ENCODE measurements at places on chromosomes 6 and 20.

- DNase-seq = peak; percentile 56
Observed at GRCh38 chr6:159490298-159490937, 202.6 kb downstream of the SOD2 start.

DNA sequence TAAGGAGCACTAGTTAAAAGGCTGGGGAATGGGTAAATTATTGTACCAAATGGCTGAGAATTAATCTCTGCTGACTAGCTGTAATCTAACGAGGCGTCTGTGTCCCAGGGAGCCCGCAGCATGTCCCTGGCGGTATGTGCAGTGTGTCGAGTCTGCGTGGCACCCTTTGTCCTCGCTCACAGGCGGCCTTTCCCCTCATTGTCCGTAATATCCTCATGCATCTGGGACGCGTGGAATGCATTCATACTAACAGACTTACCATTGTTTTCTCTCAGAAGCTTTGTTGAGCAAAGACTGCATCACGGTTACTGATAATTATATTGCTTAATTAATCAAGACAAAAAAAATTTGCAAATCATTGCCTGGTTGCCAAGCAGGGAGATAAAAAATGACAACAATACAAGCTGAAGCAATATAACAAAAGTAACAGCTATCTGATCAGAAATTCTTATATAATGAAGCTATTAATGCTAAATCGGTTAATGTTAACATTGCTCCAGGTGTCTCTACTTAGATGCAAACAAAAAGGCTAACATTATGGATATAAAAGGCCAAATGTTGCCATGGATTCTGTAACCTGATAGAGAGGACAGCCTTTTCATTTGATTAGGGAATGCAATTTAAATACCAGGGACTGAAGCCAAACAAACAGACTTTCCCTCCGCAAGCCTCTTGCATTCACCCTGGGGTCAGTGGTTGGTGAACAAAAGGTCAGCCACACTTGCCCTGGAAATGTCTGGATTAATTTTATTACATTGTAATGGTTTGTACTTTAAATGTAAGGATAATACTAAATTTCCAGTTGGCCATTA is 124.8 kb downstream of the INSM1 start:
- DNase-seq = peak; percentile 67

GRCh38 chr20:61041481-61041880 is 210.6 kb upstream of the CDH4 start:
- DNase-seq = no peak

- no peak for DNase-seq
Observed at GRCh38 chr6:35599761-35600658, 87.3 kb upstream of the TULP1 start.

GRCh38 chr20:23118766-23119165 is 32.6 kb upstream of the CD93 start:
- no peak for DNase-seq

GRCh38 chr6:35014786-35015185 is 125.7 kb downstream of the ANKS1A start:
- no peak for DNase-seq

DNA sequence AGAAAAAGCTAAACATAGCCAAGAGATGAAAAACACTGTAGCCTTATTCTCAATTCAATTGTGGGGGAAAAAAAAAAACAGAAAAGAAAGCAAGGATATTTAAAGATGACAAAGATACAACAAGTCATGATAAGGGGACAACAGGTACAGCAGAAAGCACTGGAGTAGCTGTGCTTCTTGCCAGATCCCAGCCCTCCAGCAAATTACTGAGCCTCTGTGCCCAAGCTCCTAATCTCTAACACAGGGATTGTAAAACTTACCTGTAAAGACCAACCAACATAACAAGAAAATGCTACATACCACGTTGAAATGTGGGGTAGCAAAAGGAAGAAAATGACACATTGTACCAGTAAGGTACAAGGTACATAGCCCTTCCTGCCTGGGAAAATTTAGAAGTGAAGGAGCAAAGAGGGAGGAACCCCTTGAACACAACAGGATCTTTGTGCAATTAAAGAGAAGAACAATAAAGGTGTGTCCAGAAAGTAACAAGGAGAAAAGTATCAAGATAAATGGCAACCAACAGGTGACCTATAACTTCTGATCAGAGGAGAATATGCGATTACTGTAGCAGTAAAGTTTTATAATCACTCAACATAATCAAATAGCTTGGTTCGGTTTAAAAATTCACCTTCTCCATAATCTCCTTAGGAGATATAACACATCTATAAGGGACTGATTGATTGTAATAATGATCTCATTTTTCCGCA is 30.6 kb downstream of the PREP start:
- DNase-seq = no peak
